ENCODE measurements at places on chromosomes 16 and 17. TPM values are rescaled to one million over a fixed set of nuclear protein-coding genes. Genes with fewer than 3 reads are reported as not detected.

Gene WIPF2
- total RNA-seq = 35.5 TPM

Gene MYH10
- total RNA-seq = 23.7 TPM

Gene HSD17B1
- total RNA-seq = 1.3 TPM

Gene RPL13
- total RNA-seq = 3,140 TPM

Gene KRT33A
- not detected for total RNA-seq

- no peaks in the 10 kb centered on the region for H3K27me3 ChIP-seq
- no peak overlapping the region for H3K4me3 ChIP-seq
- H3K27ac ChIP-seq = no peak overlapping the region
- no peak for DNase-seq
Observed at GRCh38 chr17:43094129-43094835, 30.9 kb downstream of the BRCA1 start.

DNA sequence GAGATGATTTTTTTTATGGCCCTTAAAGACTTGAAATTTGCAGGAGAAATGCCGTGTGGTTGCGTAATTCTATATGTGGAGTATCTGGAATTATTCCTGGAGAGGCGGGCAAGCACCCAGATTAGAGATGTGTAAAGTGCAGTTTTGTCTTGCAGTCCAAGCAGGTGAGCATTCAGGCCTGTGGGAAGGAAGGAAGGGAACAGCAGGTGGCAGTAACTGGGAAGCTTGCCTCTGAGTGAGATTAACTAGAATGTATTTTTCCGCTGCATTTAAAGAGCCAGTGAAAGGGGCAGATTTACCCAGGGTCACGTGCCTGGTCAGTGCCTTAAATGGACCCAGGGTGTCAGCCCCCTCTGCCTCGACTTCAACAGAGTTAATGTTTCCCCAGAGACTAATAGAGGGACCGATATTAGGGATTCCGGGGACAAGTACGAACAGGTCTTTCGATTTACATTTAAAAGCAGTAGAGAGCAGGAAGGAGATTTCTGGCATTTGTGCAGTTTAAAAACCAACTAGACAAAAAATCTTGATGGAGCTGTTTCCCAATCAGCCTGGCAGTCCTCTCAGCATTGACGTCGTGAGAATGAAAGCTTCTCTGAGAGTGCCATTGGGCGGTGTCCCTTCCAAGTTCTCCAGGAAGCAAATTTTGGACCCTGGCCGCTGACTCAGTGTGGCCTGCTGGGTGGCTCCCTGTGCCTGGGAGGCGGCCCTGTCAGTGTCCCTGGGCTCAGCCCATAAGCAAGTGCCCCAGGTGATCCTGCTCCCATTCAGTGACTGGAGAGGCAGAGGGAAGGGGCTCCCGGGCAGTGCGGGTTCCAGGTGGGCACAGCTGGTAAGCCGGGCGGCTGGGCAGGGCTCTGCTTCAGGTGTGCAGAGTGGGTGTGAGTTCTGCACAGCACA lies 38.2 kb downstream of the KSR1 start:
- no peak overlapping the region for H3K27ac ChIP-seq
- no peaks in the 10 kb centered on the region for H3K27me3 ChIP-seq
- peaks cover 2% of the 10 kb centered on the region for H3K36me3 ChIP-seq
- peaks cover 47% of the 10 kb centered on the region for H3K4me1 ChIP-seq
- no peak overlapping the region for H3K4me3 ChIP-seq
- no peak for DNase-seq

GRCh38 chr16:31202414-31203375 lies at the start of gene PYCARD:
Gene PYCARD, minus strand, starts transcription at chr16:31202760. Its CDS starts 70 bp downstream, at chr16:31202690.
- H3K4me1 ChIP-seq = peaks cover 56% of the 10 kb centered on the region
- peak; percentile 52 for DNase-seq
- H3K36me3 ChIP-seq = peaks cover 12% of the 10 kb centered on the region
- peak within 1 kb of the TSS; percentile 88 for H3K4me3 ChIP-seq
- H3K27ac ChIP-seq = peak within 1 kb of the TSS; percentile 91

All from activated T-cell treated with anti-CD3 and anti-CD28 coated beads, Interleukin-2, amount 50 U/mL, for 72 hours (primary cell).